ENCODE measurements at places on chromosomes 12 and 14. TPM values are rescaled to one million over a fixed set of nuclear protein-coding genes. Genes with fewer than 3 reads are reported as not detected.
A peak's percentile ranks its signal among the peaks of the same experiment; 100 is the strongest.

DNA sequence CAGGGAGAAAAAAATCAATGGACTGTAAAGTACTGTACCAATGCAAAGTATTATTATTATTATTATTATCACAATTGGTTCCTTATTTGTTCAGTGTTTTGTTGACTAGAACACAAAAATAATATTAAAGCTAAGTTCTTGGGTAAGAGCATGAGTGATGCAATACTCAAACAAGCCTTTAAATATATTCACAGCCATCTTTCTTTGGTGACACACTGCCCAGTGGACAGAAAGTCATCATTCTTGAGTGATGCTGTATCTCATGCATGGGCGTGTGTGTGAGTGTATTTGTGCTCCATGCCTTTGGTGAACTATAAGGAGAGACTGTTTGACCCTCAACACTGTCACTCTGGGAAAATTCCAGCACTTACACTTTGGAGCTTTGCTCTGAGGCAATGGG, 93.6 kb downstream of the KCNK10 start:
- DNase-seq: no peak

DNA sequence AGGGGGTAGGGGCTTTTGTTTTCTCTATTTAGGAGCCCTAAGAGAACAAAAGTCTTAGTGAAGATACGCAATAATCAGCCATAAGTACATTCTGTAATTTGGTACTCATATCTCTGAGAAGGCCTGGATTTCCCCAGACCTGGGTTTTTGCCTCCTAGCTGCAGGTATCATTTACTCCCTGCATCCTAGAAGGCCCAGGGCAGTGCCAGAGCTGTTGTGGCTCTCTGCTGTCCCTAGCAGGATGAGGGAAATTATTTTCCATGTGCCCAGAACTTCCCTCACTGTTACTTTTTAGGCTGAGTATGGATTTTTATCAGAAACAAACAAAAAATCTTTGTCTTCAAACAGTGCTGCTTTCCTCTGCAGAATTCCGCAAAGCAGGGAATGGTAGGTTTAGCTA, 192.5 kb upstream of the SYT1 start:
- DNase-seq: no peak

DNA sequence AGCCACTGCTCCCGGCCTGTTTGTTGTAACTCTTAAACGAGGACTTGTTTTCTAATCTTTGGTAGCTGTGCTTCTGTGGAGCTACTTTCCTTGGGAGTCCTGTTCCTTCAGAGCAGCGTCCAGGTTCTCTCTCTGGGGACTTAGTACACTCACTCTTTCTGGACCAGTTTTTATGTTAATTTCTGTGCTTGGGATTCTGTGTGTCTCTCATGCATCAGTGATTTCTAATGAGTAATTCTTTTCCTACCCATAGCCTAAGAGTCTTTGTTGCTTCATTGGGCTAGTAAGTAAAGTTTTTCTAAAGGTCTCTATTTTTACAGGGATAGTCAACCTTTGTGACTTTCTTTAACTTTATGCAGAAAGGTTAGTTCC, 289.3 kb downstream of the FBXL14 start:
- DNase-seq: no peak

Gene OLR1
- total RNA-seq: 0.71 TPM

DNA sequence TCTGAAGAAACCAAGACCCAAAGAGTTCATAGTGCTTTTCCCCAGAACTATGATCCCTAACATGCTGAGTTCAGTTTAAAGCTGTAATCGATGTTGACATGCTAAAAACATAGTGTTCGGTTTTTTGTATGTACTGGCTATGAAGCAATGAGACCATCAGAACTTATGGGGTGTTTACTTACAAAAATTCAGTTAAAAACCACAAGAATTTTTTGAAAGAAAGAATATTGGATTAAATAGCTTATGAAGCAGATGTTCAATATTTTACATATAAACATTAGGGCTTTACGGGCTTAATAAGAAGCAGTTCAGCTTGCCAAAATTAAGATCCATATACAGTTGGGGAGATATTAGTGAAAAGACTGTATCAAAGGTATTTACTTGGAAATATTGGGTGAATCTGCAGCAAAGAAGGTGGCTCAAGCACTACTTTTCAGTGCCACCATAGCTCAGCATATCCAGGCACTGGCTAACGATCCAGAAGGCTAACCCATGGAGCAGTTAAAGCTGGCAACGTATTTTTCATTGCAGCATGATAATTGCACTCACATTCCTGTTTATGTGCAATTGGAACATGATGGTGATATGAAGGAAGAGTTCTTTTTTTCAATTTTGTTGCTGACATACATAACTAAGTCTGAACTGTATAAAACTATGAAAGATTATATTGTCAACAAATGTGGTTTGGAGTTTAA, 125.9 kb downstream of the EFCAB11 start:
- DNase-seq: no peak

- DNase-seq: no peak
Measured at GRCh38 chr12:14514154-14514842, 53.4 kb downstream of the PLBD1 start.

DNA sequence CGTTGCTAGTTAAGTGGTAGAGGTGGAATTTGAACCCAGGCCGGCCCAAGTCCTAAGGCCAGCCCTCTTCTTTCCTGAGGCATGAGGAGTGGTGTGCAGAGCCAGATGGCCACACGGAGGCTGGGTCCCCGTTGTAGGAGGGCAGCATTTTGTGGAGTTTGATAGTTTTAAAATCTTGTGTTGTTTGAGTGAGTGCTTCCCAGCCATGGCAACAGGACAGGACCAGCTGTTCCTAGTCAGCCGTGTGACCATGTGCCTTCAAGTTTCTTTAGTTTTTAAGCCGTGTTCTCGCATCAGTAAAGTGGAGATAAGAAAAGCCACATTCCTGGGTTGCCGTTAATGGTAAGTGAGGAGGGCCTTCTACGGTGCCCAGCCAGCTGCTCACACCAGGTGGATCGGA, 44.4 kb downstream of the UBE3B start:
- DNase-seq: no peak

DNA sequence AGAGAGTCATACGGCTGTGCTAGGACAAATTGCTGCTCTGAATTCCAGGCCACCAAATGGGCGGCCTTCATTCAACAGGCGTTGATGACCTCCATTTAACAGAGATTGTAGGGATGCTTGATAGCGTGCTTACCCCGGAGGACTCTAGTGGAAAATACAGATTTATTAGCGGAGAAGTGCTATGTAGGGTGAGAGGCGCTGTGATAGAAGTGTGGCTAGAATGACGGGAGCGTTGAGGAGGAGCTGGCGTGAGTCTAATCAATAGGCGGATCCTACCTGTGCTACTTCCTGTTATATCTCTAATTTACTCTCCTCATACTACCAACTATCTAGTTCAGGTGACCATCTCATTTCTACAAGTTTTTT, 668 bp downstream of the MRPS35 start:
- no peak for DNase-seq

DNA sequence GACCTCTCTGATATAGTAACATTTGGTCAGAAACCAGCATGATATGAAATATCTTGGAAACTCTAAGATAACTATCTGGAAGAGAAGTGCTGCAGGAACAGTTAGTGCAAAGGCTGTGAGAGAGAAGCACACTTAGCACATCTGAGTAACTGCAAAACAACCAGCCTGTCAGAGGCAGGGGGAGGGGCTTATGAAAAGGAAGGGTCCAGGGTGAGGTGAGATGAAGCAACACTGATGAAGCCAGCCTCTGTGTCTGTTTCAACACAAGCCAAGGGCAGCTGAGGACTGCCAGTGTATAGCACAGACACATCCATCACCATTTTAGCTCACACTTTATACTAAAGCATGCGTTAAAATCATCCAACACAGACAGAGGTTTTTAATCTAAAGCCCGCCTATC, 37.4 kb upstream of the OVCH1 start:
- no peak for DNase-seq

- no peak for DNase-seq
Measured at GRCh38 chr12:116336542-116337065, 59.1 kb upstream of the MED13L start.

DNA sequence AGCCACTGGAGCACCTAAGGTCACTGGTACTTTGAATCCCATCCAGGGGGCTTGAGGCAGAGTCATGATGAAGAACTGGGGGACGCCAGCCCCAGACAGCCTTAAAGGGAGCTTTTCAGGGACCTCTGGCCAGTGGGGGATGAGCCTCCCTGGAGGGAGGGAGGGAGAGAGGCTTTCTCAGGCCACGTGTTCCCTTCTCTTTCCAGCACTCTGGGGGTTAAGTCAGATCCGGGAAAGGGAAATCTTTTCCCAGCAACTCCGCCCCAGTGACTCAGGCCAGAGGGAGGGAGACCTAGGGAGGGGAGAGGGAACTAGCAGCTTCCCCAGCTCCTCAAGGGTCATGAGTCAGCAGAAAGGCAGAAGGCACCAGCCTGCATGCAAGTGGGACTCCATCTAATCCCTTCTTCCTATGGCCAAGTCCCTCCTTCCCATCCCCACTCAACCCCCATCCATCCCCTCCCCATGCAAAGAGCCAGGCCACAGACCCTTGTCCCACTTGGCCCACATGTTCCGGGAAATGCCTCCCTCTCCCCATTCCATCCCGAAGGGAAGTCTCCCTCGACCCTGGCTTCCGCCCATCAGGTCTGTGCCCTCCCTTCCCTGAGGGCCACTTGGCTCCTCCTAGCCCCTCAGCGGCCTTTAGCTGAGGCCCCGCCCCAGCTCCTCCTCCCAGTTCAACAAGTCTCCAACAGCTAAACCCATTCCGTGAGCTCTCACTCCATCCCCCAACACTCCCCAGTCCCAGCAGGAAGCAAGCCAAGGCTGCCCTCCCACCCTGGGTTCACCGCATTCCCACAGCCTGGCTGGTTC, 5.6 kb downstream of the TNFRSF1A start:
- DNase-seq: peak; percentile 98

GRCh38 chr14:68210729-68211299, 391.2 kb downstream of the RAD51B start:
- no peak for DNase-seq

GRCh38 chr14:72013721-72014345, 81.6 kb downstream of the RGS6 start:
- DNase-seq: no peak

Gene CYP46A1
- 1.3 TPM for total RNA-seq

Gene ACRBP
- 2.2 TPM for total RNA-seq

Gene ACIN1
- total RNA-seq: 112 TPM

Gene CBLN3
- 3.5 TPM for total RNA-seq

- DNase-seq: no peak
Measured at GRCh38 chr12:15114501-15114900, 106.7 kb downstream of the RERG start.

Gene CNIH1
- total RNA-seq: 104 TPM

Gene TPPP2
- total RNA-seq: not detected

DNA sequence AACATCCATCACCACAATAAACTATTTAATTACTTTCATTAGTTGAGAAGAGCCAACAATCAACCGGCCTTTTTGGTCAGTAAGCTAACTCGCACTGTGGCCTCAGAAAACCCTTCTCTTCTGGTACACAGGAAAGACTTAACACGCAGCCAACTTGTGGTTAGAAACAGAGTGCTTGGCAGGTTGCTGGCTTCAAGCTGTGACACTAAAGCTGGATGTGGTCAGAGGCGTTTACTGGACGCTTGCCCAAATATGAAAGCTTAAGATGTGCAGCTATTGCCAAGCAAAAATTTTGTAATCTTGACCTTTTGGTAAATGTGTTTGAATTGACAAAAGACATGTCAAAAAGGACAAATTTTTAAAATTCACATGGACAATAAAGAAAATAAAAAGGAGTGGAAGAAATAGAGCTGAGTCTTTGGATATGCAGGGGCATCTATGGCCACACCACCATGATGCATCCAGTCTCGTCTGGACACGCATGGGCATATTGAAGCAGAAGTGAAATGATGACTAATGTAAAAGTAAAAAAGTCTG, 2.6 kb upstream of the KLRK1 start:
- no peak for DNase-seq

Gene NPFF
- not detected for total RNA-seq

- DNase-seq: no peak
Measured at GRCh38 chr12:128455851-128456250, 188.9 kb downstream of the TMEM132C start.

Gene MMP19
- total RNA-seq: 39.7 TPM

- no peak for DNase-seq
Measured at GRCh38 chr12:93015871-93016751, 87.0 kb upstream of the EEA1 start.

DNA sequence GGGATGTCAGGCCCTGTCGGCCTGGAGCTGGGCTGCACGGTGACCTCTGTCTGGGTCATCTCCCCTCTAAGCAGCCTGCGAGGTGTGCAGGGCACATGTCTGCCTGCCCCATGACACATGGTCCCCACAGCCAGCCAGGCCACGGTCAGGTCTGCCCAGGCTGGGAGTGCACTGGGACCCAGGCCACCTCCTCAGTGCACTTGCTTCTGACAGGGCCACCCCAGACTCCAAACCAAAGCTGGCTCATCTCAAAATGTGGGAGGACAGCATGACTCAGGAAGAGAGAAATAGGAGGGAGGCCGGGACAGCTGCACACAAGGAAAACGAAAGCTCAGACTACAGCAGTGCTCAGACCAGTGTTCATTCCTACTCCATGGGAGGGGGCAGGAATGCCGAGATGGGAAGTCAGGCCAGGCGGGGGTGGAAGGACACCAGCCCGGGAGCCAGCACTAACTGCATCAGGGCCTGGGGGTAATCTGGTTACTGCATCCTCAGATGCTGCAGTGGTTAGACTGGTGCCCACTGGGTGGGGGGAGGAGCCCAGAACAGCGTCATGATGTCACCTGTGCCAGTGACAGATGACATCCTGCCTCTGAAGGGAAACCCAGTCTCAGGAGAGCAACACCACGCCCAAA, 4.0 kb downstream of the P2RX2 start:
- DNase-seq: no peak

Data from posterior vena cava (tissue), 2 donors.